ENCODE measurements at places on chromosomes 13 and 19.

GRCh38 chr19:13926715-13927114 is 11.5 kb downstream of the PODNL1 start:
- DNase-seq, result no peak

- DNase-seq, result no peak
Observed at GRCh38 chr19:14187561-14187960, 18.4 kb downstream of the ADGRL1 start.

DNA sequence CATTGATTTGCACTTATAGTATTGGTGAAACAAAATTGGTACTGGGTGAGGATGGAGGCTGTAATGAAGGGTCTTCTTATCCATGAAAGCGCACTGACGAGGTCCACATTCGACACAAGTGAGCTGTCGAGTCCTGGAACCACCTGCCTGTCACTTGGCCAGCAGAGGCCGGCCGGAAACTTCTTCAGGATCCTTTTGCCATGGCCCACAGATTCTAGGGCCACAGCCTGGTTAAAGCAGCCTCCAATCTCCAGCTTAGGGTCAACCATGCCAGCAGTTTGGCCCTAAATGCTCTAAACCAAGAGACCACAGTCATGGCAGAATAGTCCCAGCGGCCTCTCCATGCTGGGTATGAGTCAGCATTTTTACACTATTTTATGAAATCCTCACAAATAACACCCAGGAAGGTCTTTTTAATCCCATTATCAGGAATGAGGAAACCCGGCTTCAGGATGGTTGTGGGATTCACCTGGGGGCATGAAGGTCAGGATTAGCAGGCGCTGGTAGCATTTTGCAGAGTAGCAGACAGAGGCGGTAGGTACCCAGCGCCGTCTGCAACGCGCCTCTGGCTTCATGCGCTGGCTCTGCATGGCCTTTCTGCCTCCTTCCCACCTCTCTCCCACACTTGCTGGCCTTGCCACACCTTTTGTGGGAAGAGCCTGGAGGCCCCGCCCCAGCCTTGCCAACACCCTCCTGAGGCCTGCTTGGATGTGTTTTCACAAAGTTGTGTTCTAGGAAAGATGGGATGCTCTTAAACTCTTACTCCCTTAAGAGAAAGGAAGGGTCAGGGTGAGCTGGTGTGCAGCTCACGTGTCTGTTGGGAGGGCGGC is 15.2 kb downstream of the GAS6 start:
- peak; percentile 74 for DNase-seq

DNA sequence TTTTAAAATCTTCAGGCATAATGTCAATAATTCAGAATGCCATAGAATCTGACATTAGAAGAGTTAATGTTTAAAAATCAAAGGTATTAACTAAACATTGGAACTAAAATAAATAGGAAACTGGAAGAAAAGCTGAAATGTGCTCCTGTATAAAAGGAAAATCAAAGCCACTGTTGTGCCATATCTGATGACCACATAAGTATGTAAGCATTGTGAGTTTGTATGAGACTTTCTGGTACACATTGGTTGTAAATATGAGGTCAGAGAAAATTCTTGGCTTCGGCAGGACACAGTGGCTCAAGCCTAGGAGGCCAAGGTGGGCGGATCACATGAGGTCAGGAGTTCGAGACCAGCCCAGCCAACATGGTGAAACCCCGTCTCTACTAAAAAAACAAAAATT is 48.3 kb upstream of the INTS6 start:
- no peak for DNase-seq

DNA sequence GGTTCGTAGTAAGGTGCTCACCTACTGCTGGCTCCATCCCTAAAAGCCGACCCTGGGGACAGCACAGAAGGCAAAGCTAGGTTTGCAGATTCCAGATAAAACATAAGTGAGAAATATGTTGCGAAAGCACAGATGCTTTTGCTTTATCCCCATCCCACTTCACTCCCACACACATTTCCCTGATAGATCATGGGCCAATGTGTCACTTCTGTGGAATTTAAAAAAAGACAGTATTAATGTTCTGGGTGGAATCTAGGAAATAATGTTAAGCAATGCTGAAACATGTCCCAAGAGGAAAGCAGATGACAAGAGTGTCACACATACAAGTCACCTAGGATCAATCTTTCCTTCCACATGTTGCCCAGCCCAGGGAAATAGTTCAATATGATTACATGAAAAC is 661.0 kb upstream of the MIR17HG start:
- no peak for DNase-seq

- no peak for DNase-seq
Observed at GRCh38 chr13:23965346-23965745, 68.0 kb upstream of the C1QTNF9B start.

- no peak for DNase-seq
Observed at GRCh38 chr13:51724721-51725120, 79.2 kb downstream of the DHRS12 start.

- no peak for DNase-seq
Observed at GRCh38 chr13:79655509-79655908, 174.6 kb downstream of the NDFIP2 start.

DNA sequence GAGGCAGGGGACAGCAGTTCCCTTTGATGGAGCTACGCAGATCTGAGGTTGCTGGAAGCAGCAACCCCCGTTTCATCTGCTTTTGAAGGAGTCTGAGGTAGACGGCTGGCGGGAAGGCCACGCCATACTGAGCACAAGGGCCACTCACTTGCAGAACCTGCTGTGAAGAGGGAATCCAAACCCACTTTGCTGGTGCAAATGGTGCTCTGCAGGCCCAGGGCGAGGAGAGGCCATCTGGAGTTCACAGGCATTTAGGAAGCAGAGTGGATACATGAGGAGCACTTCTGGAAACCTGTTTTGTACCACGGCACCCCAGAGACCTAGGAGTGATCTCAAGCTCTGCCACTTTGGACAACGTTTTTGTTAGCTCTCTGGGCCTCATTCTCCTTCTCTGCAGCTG is 227.8 kb downstream of the UQCRFS1 start:
- DNase-seq, result no peak

DNA sequence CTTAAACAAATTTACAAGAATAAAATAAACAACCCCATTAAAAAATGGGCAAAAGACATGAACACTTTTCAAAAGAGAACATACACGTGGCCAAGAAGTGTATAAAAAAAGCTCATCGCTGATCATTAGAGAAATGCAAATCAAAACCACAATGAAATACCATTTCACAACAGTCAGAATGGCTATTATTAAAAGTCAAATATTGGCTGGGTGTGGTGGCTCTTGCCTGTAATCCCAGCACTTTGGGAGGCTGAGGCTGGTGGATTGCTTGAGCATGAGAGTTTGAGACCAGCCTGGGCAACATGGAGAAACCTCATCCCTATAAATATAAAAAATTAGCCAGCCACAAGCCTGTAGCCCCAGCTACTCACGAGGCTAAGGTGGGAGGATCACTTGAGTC is 89.9 kb downstream of the UBL3 start:
- no peak for DNase-seq

DNA sequence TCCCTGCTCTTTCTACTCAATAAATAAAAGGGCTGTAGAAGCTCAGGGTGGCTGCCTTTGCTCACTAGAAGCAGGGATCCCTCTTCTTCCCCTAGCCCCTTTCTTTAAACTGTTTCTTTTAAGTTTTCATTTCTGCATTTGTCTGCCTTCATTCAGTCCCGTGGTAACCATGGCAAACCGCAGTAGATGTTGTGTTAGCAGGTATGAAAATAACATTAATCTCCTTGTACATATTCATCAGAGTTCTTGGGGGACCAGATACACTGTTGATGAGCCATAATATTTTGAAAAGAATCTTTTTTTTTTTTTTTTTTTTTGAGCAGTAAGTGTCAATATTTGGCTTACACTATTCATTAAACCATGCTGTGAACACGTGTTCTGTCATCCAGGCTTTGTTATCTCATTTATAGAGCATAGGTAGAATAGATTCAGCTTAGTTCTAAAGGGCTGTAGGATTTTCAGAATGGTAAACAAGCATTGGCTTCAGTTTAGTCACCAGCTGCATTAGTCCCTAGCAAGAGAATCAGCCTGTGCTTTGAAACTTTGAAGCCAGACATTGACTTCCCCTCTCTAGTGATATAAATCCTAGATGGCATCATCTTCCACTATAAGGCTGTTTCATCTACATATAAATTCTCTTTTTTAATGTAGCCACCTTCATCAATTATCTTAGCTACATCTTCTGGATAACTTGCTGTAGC is 59.4 kb upstream of the SPRY2 start:
- DNase-seq, result no peak

DNA sequence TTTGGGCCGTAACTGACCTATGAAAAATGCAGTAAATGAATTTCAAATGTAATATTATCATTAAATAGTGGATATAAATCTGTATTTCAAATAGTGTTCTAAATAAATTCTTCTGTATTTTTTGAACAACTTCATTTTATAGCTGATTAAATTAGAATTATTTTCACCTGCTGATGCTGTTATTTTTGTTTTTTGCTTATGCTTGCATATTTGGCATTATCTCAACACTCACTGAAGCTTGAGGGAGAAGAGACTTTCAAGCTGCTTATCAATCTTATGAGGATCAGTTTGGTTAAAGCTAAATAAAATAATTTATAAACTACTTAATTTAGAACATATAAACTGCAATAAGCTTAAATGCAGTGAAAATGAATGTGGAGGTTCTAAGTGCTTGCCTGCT is 251.3 kb upstream of the PCDH9 start:
- DNase-seq, result no peak

DNA sequence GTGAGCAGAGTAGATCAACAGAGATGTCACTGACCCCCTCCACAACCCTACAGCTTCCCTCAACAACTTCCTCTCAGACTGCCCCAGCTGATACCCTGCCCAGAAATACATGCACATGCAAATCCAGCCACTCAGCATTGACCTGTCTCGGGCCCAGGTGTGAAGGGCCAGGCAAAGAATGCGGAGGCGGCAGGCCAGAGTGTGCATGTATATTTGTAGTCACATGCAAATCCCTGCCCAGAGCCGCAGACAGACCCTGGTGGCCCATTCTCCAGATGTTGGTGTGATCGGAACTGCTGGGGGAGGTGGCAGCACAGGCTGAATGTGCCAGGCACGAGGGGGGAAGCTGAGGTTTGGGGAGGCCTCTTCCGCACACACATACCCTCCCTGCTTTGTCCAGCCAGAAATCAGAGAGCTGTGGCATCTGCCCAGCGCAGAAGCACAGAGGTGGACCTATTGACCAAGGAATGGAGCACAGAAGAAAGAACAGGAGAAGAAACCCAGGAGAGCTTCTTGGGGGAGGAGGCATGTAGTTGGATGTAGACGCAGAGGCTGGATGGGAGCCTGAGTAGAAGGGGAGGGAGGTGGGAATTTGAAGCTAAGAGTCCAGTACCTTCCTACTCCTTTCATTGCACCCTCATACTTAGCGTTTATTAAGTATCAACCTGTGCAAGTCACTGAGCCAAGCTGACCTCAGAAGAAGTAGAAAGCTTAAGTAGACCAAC is 14.4 kb downstream of the MEF2B start:
- DNase-seq, result no peak

DNA sequence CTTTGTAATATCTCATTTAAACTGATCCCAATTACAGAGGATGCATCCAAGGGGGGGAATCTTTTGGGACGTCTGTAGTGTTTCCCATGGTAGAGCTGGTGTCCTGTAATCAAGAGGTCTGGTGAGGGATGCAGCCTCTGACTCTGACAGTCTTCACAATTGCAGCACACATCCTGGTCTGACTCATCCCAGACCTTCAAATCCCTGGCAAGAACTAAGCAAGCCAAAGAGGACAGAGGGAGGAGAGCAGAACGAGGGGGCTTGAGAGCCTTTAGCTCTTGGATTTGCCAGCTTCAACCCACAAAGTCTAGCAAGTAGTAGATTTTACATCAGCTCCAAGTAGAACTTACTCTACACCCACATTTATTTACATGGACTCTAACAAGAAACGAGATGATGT is 17.3 kb upstream of the FCGBP start:
- no peak for DNase-seq

Data from SW480 (cell line).